ENCODE measurements at places on chromosomes 3 and 15.

GRCh38 chr15:88878720-88879184 is 16.6 kb downstream of the HAPLN3 start:
- DNase-seq, result peak; percentile 55

GRCh38 chr3:71146673-71147072 is 436.9 kb downstream of the FOXP1 start:
- DNase-seq, result no peak

- no peak for DNase-seq
Measured at GRCh38 chr3:31748281-31748932, 215.7 kb downstream of the STT3B start.

DNA sequence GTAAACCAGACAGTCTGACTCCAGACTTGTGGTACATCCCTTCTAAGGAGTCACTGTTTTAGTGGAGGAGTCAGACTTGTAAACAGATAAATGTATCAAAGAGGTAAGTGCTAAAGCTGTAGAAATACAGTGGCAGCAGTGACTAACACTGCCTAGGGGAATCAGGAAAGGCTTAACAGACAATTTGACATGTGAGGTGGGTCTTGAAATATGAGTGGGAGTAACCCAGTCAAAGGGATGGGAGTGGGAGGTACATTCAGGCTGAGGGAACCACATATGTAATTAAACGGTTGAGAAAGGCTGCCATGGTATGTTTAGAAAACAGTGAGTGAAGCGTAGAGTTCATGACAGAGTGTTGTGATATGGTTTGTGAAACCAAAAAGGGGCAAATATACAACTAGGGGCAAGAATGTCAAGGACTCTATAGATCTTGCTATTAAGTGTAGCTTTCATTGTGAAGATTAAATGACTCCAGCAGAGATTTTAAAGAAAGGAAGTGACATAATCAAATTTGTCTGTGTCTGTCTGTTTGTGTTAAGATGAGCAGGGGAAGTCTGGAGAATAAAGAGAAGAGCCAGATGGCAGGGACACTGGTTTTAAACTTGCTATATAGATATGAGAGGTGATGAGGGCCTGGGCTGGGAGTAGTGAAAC is 11.2 kb upstream of the ALCAM start:
- DNase-seq, result no peak

GRCh38 chr15:33985287-33985686 is 17.0 kb downstream of the CHRM5 start:
- DNase-seq, result peak; percentile 88

- DNase-seq, result no peak
Measured at GRCh38 chr15:89790661-89791060, 14.5 kb downstream of the MESP2 start.

GRCh38 chr15:32778391-32779176 is 60.8 kb downstream of the GREM1 start:
- DNase-seq, result no peak

DNA sequence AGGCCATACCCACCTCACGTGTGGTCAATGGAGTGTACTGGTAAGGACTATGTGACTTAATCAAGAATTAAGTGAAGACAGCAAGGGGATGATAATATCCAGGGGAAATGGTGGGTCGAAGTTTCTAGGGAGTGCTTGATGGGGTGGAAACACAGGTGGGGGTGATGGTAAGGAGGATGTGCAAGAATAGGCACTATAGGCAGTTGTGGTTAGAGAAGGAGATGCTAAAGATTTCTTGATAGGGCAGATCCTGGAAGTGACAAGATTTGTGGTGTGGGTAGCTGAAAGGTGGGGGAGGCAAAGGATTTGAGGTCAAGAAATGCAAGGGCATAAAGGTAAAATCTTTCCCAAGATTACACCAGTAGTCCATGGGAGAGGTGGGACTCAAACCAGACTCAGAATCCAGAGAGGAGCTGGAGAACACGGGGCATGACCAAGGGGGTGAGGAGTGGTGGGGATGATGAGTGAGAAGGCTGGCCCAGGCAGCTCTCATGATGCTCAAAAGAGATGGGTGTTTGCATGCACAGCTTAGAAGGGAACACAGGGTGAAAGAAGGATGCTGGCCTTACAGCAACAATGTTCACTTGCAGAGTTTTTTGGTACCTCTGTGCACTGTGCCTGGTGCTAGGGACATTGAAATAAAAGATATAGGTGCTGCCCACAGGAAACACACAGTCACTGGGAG is 78.4 kb downstream of the CCR1 start:
- DNase-seq, result no peak

DNA sequence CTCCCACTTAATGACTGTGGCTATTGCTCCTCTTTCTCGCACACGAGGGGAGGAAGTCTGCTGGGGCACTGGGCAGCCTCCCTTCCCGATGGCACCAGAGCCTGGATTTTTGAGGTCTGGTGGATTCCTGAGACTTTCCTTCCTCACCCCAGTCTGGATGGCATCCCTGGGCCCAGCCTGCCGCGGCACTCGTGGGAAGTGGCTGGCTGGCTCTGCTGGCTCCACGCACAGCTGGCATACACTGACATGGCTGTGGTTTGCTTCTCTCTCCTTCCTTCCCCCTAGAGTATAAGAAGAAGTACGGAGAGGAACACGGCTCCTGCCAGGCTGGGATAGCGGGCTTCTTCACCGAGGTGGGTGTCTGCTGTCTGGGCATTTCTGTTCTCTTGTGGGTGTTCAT is 319.8 kb upstream of the LRRFIP2 start:
- no peak for DNase-seq

DNA sequence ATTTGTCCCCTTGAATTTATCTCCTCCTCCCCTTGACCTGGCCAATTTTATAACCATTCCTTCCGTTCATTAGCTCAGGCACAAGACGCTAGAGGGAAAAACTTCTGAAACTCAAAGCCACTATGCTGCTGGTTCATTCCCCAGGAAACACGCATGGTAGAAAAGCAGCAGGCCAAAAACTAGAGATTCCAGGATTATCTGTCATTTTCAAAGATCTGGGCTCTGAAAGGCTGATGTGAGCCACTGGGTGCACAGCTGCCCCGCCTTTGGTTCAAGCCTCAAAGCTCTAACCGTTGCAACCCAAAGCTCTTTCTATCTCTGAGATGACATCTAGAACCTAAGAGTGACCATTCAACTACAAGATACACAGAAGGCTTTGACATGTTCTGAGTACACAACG is 6.1 kb downstream of the ANP32A start:
- DNase-seq, result no peak

DNA sequence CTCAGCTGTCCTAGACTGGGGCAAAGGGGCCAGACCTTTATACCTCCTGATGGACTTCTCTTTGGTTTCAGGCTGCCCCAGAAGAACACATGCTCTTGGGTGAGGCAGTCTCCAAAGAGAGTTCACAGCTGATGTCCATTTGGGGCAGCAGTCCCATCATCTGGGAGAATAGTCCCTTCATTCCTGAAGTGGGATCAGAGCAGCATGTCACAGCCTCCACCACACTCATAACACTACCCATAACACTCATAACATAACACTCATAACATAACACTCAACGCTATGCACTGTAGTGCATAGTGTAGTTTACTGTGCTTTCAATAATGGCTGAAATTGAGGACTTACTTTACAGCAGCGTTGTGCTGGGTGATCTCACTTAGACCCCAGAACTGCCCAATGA is 36.7 kb upstream of the PLCL2 start:
- no peak for DNase-seq

- peak; percentile 68 for DNase-seq
Measured at GRCh38 chr3:113496924-113497323, 18.0 kb downstream of the SPICE1 start.

DNA sequence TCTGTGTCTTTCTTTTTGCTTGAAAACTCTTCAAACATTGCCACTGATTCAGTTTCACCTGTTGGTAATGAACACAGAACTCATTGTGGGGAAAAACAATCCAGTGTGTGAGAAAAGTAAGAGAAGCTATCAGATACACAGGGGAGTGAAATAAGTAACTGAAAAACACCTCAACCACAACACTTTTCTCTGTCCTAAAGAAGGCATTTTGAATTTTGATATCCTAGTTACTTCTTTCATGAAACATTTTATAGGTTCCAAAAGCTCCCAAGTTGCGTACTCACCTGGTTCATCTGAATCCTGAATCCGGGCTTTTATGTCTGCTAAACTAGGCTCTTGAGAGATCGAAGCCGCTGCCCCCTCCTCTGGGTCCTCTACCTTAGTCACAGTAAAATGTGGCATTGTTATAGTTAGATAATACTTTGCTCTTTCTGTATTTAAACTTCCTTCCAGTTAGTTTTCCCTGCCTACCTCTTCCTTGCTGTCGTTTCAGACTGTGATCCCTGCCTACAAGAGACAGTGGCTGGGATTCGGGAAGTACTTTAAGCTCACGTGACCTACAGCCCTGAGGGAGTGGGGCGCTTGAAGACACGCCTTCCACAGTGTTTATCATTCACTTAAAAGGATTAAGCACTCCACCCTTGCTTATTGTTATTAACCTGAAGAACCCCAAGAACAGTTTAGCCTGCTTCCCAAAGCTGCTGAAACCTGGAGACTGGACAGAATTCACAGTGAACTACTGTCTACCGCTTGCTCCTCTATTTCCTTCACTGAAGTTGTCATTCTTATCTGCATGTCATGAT is 19.1 kb downstream of the SLC12A6 start:
- peak; percentile 73 for DNase-seq

DNA sequence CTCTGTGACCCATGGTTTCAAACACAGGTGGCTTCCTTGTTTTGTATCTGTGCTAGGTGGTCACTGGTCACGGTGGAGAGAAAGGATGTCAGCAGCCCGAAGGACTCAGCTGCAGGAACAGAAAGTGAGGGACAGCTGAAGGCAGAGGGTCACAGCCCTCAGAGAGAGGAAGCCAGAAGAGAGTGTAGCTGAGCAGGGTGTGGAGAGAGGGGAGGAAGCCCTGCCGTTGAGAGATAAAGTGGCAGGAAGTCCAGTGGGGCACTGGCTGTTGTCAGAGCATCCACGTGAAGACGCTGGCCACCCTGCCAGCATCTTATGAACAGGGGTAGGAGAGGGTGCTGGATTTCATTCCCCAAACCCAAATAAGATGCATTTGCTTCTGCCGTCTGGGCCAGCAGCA is 36.9 kb downstream of the LIMD1 start:
- no peak for DNase-seq

GRCh38 chr3:51874889-51875288 is 512 bp downstream of the IQCF5 start:
- DNase-seq, result no peak

GRCh38 chr15:64694816-64695215 is 80.6 kb downstream of the RBPMS2 start:
- no peak for DNase-seq

GRCh38 chr15:89103481-89104171 is 15.4 kb downstream of the ABHD2 start:
- DNase-seq, result no peak

DNA sequence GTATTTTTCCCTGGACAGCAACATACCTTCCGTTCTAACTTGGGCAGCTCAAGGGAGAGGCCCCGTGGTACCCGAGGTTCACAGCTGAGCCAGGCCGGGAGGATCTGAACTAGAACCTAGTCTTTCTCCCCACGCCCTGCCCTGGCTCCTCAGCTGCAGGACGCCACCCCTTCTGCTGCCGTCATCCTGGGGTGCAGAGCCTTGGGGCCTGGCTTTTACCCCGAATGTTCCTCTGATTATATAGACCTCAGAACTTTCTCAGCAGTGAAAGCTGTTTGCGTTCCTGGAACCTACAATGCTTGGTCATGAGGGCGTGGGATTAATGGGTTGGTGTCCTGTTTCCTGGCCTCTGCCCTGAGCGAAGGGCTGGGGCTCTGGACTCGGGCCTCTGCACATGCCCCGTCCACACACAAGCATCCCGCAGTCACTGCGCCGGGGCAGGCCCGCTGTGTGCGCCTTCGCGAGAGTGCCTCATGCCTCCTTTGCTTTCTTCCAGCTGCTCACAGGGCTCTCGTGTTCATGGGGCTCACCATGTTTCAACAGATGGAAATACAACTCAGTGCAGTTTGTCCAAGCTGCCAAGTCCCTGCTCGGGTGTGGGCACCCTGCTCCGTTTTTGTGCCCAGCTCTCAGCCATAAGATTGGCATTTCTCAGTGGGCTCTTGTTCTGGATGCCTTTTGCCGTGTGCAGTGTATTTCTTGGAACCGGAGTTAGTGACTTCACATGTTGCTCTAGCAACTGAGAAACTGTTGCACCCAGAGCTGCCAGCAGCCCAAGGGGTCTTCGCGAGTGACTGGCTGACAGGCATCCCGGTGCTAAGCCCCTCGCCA is 20.4 kb downstream of the SYNM start:
- no peak for DNase-seq

DNA sequence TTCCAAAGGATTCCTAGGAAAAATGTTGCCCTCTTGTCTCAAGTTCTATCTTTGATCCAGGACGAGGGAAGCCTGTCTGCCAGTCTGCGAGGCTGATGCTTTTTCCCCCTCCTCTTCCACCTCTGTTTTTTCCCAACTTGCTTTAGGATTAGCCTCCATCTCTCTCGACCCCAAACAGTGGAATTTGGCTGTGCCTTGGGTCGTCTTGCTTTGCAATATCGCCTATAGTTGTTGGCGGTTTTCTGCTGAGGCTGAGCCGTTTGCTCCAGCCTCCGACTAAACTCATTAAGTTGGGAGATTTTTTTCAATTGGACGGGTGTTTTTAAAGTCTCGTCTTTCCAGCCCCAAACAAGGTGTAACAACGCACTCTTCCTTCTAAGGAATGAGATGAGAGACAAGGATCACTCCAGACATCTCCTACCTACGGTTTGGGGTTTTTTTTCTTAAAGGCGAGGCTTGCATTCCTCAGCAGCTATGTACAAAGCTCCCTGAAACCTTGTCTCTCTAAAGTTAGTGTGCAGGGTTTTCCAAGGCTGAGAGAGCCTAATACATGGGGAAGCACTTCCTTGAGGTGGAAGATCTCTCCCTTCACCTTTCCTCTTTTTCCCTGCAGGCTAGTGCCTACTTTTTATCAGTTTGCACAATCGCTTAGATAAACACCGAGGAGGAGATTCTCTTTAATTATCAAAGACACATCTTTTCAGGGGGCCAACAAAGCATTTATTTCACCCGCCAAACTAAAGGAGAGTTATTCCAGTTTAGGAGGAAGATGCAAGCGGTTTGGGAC is 4.8 kb upstream of the NR2F2 start:
- DNase-seq, result peak; percentile 60

DNA sequence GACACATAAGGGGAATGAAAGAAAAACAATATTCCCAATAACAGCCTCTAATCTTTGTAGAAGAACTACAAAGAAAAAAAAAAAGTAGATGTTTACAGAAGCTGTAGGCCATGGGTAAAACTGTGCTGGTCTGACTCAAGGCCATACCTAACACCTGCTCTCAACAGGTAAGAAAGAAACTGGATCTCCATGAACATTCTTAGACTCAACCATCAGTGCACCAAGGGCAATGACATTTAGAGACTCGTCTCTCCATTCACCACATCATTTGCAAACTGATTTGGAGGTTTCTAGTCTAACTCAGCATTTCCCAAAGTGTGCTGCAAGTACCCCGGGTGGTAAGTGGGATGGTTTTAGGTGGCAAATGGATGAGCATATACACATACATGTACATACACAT is 164.2 kb downstream of the FOXP1 start:
- no peak for DNase-seq

DNA sequence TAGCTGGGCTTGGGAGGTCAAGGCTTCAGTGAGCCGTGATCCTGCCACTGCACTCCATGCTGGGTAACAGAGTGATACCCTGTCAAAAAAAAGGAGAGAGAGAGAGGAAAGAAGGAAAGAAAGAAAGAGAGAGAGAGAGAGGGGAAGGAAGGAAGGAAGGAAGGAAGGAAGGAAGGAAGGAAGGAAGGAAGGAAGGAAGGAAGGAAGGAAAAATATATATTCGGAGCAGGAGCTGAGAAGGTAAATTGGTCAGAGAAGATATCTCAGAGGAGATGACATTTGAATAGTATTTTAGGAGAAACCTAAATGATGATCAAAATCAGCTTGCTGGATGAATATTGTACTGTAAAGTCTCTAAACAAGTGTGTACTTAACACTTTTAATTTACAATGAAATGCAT is 633.1 kb downstream of the ZPLD1 start:
- DNase-seq, result no peak

GRCh38 chr15:101128221-101129015 is 123.4 kb downstream of the CHSY1 start:
- peak; percentile 96 for DNase-seq
